Stimulated activated CD4-positive, alpha-beta T cell treated with anti-CD3 and anti-CD28 coated beads, TNF-alpha, amount 100 ng/mL, for 24 hours (primary cell): ENCODE measurements at places on chromosomes 5 and 9.

GRCh38 chr9:90773617-90774016 is 28.0 kb upstream of the SYK start:
- no peak for DNase-seq

DNA sequence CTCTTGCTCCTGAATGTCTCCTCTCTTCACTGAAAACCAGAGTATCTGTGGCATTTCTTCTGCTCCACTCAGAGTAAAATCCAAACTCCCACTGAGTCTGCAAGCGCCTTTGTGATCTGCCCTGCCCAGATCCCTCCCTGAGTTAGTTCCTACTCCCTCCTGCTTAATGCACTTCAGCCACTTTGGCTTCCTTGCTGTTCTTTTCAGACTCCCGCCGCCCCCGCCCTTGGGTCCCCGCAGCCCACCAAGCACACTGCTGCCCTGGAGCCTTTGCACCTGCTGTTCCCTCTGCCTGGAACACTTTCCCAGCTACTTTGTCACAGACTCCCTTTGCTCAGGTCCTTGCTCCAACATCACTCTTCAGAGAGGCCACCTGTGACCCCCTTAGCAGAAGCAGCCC is 127.2 kb upstream of the SLC25A48 start:
- no peak for DNase-seq

- DNase-seq = no peak
Observed at GRCh38 chr5:167763772-167764171, 527.7 kb upstream of the WWC1 start.

GRCh38 chr5:151148583-151148982 is 9.0 kb downstream of the ANXA6 start:
- DNase-seq = no peak

DNA sequence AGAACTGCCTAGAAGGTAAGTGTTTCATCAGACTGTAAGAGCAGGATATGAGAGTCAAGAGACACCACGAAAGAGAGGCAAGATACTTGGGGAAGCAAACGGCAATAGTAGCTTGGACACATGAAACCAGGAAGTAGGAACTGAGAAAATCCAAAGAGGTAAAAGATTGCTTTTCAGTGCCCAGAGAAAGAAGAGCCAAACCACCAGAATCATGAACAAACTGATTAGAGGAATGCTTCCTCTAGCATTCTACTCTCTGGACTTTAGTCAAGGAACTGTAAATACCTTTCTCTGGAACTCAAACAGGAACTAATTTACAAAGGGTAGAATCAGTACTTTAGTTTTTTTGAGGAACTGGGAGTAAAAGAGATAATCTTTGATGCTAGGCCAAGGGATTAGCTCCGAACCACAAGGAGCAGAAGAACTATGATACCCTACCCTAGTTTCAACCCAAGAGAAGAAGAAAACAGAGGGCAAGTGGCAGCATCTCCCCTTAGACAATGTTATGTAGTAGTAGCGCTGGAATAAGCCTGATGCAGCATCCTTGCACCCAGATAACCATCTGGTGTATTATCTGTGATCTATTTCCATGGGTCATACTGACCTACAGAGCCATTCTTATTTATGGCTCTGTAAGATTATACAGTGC is 41.3 kb downstream of the EFCAB9 start:
- DNase-seq = no peak

DNA sequence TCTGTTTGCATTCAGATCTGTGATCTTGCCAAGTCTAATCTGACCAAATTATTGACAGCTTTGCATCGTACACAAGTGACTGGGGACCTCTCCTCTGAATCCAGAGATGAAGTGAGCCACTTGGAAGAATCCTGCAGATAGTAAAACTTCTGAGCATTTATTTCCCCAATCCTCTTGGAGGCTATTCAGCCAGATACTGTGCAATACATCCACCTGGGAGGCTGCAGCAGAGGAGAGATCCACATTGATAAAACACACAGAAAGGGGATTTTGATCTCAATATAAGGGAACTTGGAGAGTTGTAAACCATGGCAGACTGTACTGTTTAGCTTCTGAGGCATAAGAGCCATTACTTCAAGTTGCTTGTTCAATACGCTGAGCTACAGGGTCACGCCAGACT is 654.6 kb downstream of the MTRR start:
- no peak for DNase-seq

GRCh38 chr9:2047144-2047671 is 32.1 kb downstream of the SMARCA2 start:
- no peak for DNase-seq

DNA sequence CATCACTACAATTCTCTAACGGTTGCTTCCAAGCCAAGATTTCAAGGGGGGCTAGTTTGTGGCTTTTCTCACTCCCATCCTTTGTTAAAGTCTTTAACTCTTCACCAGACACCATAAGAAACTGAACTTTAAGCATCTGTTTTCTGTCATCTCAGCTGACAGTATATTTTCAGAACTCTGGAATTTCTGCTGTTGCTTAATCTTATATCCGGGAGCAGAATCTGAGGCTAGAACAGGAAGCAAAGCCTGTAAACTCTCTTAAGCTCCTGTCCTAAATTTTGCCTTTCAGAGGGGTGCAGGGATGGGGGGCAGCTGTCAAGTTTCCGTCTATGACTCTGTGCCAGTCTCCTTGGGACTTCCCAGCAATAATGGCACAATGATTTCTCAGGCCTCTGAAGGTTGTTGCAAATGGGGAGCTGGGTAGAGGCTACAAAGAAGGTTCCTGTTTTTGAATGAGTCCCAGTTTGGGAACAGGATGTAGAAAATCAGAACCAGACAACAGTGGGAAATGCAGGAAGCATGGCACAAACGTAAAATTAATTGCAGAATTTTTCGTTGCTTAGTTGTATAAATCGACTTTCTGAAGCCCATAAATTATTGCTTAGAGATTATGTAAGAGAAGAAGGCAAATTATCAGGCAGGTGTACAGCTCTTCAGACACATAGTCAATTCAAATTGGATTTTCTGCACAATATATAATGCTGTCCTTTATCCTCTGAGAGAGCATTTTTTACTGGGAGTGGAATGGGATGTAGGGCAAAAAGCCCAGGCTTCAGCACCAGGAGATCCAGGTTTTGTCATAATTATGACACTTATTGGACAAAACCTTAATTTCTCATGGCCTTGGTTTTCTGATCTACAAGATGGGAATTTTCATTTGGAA is 430.9 kb downstream of the DMAC1 start:
- no peak for DNase-seq

- no peak for DNase-seq
Observed at GRCh38 chr5:133884569-133885311, 83.7 kb downstream of the C5orf15 start.

DNA sequence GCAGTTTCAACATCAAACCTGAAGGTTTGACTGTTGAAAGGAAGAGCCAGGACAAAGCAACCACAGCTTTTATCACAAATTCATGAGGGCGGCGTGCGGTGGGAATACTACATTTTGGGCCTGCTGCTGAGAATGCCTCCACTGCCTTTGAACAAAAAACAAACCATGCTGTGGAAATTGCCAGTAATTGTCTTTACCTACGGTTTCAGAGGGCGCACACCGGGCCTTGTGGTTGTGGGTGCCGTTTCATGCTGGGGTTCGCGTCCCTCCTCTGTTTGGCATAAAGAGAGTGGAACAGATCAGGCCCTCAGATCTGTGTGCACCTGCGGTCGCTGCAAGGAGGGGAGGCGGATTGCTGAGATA is 27.6 kb upstream of the TCF7 start:
- peak; percentile 62 for DNase-seq

GRCh38 chr5:143056792-143057579 is 286.8 kb downstream of the ARHGAP26 start:
- no peak for DNase-seq

GRCh38 chr5:52269401-52269800 is 518.3 kb upstream of the ITGA1 start:
- no peak for DNase-seq

GRCh38 chr9:108639696-108640095 is 216.1 kb downstream of the ACTL7B start:
- no peak for DNase-seq

GRCh38 chr9:94084314-94084713 is at the start of gene PTPDC1:
Gene PTPDC1, plus strand, starts transcription at chr9:94084464. Its CDS starts 67 bp downstream, at chr9:94084531.
- DNase-seq = no peak

GRCh38 chr9:98833090-98833956 is 25.9 kb downstream of the GALNT12 start:
- DNase-seq = no peak

GRCh38 chr5:2131196-2131595 is 248.5 kb upstream of the IRX4 start:
- DNase-seq = no peak

- DNase-seq = peak; percentile 62
Observed at GRCh38 chr5:172713113-172713808, 57.7 kb downstream of the DUSP1 start.

- no peak for DNase-seq
Observed at GRCh38 chr5:125059255-125060002, 313.0 kb upstream of the ZNF608 start.

DNA sequence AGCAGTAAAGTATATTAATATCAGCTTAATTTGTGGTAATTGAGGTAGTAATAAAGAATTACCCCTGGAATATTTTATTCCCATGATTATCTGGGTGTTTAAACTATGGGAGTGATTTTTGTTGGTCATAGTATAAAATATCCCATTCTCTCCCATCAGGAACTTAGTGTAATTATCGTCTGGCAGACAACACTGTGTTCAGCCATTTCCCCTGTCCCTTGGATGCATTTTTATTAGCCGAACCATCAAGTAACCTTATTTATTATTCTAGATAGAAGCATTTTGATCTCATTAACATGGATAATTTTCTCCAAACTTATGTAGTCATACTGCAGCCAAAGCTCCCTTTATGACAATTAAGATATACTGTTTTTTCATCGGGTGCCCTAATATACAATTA is 320.8 kb downstream of the MAT2B start:
- no peak for DNase-seq

GRCh38 chr5:120062515-120062917 is 401.6 kb upstream of the PRR16 start:
- no peak for DNase-seq
